ENCODE measurements at places on chromosomes 6 and 20.

DNA sequence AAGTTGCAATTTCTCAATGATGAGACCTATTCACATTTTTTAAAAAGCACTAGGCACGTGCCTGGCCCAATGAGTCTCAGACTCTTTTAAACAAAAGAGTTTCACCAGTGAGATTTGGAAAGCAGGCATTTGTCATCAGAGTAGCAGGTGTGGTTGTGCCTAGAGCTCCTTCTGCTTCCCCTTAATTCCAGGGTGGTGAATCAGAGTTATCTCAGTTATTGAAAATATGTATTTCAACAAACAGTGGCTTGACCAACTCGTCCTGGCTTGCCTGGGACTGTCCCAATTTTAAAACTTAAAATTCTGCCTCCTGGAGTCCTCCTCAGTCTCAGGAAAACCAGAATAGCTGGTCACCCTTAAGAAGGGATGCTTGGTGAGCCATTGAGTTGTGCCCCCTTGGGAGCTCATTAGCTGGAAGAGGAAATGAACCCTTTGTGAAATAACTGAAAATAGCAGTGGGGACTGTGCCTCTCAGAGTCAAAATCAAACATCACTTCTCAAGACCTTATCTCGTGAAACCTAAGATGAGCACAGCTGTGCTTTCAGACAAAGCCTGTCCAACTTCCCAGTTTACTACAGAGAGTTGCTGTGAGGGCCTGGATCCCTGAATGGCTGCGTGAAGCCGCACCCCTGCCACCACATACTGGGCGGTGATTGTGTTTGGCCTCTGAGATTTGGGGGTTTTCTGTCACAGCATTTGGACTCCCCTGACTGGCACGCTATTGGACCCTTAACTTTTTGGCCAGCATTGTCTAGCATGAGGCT, 116.3 kb downstream of the ANKRD60 start:
- DNase-seq: peak; percentile 61

DNA sequence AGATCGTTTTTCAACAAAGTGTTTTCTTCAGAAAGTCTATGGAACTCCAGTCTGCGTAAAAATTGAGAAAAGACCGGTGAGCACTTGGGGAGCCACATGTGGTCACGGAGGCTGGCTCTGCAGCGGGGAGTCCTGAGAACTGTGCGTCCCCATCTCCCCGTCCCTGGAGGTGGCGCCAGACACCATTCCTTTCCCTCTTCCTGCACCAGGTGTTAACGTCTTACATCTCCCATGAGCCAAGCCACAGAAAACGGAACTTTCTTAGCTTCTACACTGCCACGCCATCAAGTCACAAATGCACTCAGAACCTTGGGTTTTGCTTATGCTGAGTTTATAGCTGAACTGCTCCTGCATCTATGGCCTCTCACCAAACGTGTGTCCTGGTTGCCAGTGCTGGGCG, 62.6 kb downstream of the GINS1 start:
- peak; percentile 35 for DNase-seq

DNA sequence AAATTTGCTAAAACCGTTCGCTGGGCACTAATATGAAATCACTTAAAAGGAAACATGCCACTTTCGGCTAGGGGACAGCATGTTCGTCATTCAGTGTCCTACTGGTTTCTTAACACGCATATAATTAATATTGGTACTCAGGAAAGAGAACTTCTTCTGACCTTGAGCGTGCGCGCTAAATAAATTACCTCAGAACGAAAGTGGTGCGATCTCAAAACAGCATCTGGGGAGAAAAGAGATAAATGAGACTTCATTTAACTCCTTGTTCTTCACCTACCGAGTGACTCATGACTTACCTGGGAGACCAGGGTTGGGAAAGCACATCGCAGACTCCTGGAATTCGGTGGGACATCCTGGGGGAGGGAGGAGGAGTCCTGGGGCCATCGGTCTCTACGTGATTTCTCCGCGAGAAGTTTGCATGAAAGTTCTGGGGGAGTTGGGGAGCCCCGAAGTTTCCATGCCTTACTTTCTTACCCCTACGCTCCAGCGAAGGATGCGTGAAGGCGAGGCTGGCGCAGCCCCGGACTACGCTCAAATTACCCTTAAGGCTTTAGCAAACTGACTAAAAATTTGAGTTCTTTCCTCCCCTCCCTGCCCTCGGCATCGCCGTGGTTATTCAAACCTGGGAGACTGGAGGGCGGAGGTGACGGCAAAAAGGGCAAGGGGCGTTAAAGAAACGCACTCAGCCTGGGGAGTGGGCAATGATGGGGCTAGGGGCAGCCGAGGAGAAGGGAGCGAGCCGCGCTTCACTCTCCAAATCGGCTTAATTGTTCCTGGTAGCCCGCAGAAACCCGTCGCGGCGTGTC, 1.1 kb upstream of the BEND6 start:
- peak; percentile 26 for DNase-seq

DNA sequence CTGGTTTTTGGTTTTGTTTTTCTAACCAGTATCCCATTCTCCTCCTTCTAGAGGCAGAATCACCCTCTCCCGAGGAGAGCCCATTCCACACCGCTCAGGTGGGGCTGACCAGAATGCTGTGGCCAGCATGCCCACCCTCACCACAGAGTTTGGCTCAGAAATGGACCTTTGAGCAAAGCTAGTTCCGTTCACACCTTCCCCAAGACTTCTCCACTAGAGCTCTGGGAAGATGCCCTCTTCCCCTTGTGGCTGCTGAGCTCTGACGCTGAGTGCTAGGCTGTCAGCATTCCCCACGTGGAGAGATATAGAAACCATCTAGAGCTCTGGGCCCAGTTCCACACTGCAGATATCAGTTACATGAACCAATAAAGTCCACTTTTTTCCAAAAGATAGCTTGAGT, 7.9 kb downstream of the GPLD1 start:
- DNase-seq: no peak

GRCh38 chr6:11346516-11346915, 114.0 kb upstream of the NEDD9 start:
- no peak for DNase-seq
